ENCODE measurements at places on chromosomes 7 and 10.

DNA sequence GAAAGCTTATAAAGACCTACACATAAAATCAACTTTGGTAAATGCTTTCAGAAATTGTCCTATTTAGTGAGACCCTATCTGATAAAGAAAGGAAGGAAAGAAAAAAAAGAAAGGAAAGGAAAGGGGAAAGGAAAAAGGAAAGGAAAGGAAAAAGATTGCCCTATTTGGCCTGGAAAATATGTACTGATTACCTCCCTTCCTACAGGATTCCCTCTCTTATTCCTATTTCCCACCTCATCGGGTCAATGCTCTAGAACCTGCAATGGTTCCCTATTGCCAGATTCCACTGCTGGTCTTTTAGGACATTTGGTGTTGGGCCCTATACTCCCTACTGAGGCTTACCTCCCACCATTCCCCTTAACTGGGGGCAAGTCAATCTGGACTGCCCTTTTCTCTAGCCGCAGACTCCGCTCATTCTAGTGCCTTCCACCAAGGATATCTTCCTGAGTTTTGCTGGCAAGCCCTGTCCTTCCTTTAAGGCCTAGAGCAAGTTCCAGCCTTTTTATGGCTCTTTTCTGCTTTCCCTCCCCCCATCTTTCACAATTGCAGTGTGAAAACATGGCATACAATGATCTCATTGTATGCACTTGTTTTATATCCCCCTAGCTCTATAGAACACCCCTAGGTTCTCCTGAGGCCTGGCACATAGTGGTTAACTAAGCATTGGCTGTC, 4.4 kb downstream of the DDIT4 start:
- no peak for DNase-seq

DNA sequence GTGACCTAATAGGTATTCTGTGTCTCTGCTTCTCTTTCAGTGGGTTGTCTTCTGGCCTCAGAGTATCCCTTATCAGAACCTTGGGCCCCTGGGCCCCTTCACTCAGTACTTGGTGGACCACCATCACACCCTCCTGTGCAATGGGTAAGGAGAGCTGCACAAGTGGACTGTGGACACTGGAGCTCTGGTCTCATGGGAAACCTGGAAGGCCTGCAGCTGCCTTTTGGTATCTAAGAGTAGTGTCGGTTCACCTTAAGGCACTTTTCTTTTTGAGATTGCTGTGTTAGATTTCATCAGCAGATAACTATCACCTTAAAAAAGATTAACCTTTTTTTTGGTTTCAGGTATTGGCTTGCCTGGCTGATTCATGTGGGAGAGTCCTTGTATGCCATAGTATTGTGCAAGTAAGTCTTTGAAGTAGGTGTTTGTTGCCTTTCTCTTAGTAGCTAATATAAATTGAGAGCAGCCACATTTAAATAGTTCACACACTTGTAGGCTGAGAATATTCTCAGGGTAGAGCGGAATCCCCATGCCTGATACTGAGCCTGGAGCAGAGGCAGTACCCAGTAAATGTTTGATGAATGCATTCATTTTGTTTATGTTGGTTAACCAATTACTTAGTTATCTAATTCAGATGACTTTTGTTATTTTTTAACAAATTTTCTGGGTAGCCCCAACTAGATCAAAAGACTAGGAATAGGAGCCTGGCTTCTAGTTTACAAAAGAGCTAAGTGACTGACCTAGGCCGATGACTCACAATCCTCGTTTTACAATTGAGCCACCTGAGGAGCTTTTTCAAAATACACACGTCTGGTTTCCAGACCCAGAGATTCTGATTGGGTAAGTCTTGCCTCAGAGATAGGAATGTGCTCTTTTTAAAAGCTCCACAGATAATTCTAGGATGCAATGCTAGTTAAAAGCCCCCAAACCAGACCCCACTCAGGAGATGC, 3.6 kb downstream of the TMEM254 start:
- no peak for DNase-seq

GRCh38 chr7:108014747-108015682, 12.1 kb upstream of the LAMB1 start:
- DNase-seq: no peak

DNA sequence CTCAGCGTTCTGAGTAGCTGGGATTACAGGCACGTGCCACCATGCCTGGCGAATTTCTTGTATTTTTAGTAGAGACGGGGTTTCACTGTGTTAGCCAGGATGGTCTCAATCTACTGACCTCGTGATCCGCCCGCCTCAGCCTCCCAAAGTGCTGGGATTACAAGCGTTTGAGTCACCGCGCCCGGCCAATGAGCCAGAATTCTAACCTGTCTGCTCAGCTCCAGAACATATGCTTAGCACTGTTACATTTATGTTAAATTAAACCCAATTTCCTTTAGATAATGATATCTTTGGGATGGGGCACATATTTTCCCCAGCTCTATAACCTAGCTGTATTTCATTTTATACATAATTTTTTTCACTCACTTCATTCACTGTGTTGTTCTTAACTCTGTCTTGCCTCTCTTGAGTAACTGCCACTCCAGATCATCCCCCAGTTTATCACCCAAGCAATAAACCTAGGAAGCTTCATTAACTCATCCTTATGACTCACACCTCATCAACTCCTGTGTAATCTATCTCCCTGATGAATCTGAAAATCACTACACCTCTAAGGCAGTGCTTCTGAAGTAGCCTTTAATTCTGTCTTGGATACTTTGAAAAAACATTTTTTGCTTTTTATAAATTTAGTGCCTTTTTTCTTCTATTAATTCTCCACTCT, 559.7 kb upstream of the ZWINT start:
- DNase-seq: no peak

DNA sequence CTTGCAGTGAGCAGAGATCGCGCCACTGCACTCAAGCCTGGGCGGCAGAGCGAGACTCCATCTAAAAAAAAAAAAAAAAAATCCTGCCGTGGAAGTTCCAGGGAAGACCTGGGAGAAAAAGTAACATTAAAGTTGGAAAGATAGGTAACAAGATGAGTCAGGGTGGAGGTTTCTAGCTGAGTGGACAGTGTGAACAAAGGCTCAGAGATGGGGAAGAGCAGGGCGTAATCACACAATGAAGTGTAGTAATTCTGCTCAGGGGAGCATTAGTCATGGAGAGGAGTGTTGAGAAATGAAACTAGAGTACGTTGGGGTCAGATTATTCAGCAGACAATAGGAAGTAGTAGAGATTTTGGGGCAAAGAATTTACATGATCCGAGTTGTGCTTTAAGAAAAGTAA, 21.6 kb upstream of the WASL start:
- DNase-seq: no peak

- no peak for DNase-seq
Observed at GRCh38 chr10:12969951-12970350, 31.6 kb downstream of the CCDC3 start.

GRCh38 chr7:128809363-128809762, 17.6 kb downstream of the CCDC136 start:
- DNase-seq: no peak

- no peak for DNase-seq
Observed at GRCh38 chr10:87844837-87845623, 18.3 kb downstream of the KLLN start.

DNA sequence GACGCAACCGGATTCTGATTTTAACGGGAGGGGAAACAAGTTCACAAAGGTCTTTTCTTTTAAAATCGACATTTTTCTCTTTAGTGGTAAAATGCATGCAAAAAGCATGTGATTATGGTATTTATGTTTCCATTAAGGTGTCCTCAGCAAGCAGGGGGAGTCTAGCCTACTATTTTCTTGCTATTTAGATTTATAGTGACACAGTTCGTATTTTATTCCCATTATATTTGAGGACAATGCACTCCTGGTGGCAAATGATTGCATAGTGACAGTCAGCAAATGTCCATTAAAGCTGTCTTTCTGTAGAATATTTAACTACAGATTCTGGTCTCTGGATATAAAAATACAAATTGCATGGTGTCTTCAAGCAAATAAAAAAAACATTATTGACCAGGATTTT, 554.2 kb downstream of the PARD3 start:
- DNase-seq: no peak

DNA sequence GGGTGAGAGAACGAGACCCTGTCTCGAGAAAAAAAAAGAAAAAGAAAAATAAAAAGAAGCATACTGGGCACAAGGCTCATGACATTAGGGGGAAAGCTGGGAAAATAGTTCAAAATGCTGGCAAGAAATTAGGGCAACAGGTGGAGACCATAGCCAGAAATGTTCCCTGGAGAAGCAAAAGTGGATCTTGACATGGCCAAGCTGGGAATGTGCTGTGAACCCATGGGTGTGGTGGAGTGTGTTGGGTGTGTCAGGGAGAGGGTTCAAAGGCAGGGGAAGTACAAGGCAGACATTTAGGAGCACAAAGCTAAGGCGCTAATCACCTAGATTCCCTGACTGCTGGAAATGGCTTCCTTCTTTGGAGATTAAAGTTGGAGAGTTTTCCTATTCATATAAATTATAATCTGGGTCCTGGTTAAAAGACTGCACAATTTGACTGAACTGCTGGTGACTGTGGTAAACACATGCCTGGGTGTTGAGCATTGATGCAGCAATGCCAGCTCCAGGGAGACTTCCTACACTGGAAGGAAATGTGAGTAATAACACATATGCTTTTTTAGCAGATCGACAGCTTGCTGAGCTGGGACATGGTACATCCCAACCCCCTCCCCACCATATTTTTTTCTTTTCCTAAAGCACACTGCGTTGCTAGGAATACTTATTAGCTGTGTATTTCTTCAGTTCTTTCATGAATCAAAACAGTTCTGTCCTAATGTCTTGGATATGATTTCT, 70.1 kb upstream of the ARHGAP21 start:
- DNase-seq: no peak
